ENCODE measurements at places on chromosomes 6 and 20. TPM values are rescaled to one million over a fixed set of nuclear protein-coding genes. Genes with fewer than 3 reads are reported as not detected.

The ARMC12 gene
- total RNA-seq = 0.52 TPM

The ZBTB22 gene
- 21.3 TPM for total RNA-seq

The KCNQ5 gene
- total RNA-seq = 4.4 TPM

The HDGFL1 gene
- not detected for total RNA-seq

The SH3BGRL2 gene
- 23.7 TPM for total RNA-seq

The LINC00237 gene
- not detected for total RNA-seq

The NECAB3 gene
- total RNA-seq = 26.1 TPM

The SIRPB2 gene
- total RNA-seq = 27.3 TPM

The MOXD1 gene
- 1.2 TPM for total RNA-seq

The OPRL1 gene
- total RNA-seq = 2.9 TPM

Measured in aorta (tissue), 5 donors.